A549 treated with RU486 at 1 μM for 4 hours (cell line): ENCODE measurements at places on chromosomes 12 and 14. TPM values are rescaled to one million over a fixed set of nuclear protein-coding genes. Genes with fewer than 3 reads are reported as not detected.

SLC22A17 gene
- 5.2 to 8.9 TPM (median 6.8 TPM) in 5 replicates for total RNA-seq

KRT3 gene
- 0.05 to 0.08 TPM (median 0.07 TPM) in 3 of 5 replicates, not detected in the others for total RNA-seq

SIX6 gene
- not detected in 5 replicates for total RNA-seq

ANO6 gene
- total RNA-seq, result 38.8 to 69.8 TPM (median 66.1 TPM) in 5 replicates

NFATC4 gene
- 0.29 to 0.67 TPM (median 0.47 TPM) in 4 of 5 replicates, not detected in the other for total RNA-seq

RNASE2 gene
- not detected in 5 replicates for total RNA-seq

SAMD15 gene
- total RNA-seq, result 1.4 to 3.3 TPM (median 2.1 TPM) in 5 replicates

SCN8A gene
- 0.89 to 2.3 TPM (median 1.8 TPM) in 5 replicates for total RNA-seq

CCDC196 gene
- not detected in 5 replicates for total RNA-seq

TAS2R30 gene
- not detected in 5 replicates for total RNA-seq
